ENCODE measurements at places on chromosomes 2 and 18.

DNA sequence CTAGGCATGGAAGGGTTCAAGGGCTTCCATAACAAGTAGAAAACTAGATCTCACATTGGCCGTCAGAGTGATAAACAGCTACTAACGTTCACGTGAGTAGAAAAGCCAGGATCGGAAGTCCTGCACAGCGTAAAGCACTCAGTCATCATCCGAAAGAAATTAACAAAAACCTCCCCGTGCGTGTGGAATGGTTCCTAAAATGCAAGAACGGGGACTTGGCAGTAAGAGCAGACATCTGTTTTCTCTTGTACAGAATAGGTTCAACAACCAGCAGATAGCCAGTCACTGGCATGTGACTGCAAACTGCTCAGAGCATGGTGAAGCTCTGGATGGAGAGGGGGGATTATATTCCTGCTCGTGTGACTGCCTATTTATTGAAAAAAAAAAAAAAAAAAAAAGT lies 106.9 kb upstream of the ITGB6 start:
- H3K36me3 ChIP-seq = peaks cover 52% of the 10 kb centered on the region
- H3K4me1 ChIP-seq = no peaks in the 10 kb centered on the region
- no peak for DNase-seq
- no peaks in the 10 kb centered on the region for H3K27me3 ChIP-seq
- H3K4me3 ChIP-seq = no peak overlapping the region

- no peak for DNase-seq
- no peak overlapping the region for H3K27ac ChIP-seq
Measured at GRCh38 chr18:72456802-72457201, 87.3 kb downstream of the CBLN2 start.

GRCh38 chr2:233072838-233073237 lies 12.7 kb downstream of the INPP5D start:
- no peak overlapping the region for H3K4me3 ChIP-seq
- no peak overlapping the region for H3K27ac ChIP-seq
- H3K36me3 ChIP-seq = peaks cover 13% of the 10 kb centered on the region
- no peak for DNase-seq
- H3K27me3 ChIP-seq = no peaks in the 10 kb centered on the region

DNA sequence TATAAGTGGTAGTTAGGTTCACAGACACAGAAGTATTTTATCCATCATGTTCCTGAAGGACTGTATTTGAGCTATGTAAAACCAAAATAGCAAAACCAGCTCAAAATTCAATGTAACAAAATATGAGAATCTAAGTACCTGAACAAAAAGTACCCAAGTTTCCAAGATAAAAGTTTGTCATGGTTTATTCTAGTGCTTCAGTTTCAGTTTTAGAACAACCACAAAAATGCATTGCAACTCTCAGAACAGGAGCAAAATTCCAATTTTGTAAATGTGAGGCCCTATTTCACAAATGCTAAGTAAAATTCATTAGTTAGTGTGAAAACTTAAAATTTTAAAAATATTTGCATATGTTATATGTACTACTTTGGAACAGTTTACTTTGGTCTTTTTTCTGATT lies 5.0 kb upstream of the ALPK2 start:
- peaks cover 11% of the 10 kb centered on the region for H3K27me3 ChIP-seq
- no peak overlapping the region for H3K4me3 ChIP-seq
- H3K27ac ChIP-seq = no peak overlapping the region
- H3K36me3 ChIP-seq = no peaks in the 10 kb centered on the region
- no peaks in the 10 kb centered on the region for H3K4me1 ChIP-seq

GRCh38 chr2:157442191-157442590 lies 1.7 kb downstream of the CYTIP start:
- peaks cover 11% of the 10 kb centered on the region for H3K27me3 ChIP-seq
- no peaks in the 10 kb centered on the region for H3K36me3 ChIP-seq
- H3K4me1 ChIP-seq = no peaks in the 10 kb centered on the region
- H3K27ac ChIP-seq = no peak overlapping the region

DNA sequence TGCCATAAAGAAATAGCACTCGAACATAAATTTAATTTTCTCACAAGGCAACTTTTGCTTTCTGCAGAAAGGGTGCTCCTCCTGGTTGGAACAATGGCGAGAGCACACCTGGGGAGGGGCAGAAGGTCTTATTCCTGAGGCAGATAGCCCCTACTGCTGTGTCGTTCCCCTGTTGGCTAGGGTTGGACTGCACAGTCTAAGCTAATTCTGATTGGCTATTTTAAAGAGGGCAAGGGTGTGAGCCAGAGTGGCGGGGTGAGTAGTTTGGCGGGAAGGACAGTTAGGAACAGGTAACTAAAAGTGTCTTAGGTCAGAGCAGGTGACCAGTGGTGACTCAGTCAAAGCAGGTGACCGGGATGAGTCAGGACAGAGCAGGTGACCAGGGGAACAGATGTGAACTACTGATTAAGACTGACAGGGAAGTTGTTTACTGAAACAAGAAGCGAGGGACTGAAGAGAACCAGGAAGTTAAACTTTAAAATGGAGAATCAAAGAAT lies 49.7 kb upstream of the AGAP1 start:
- no peaks in the 10 kb centered on the region for H3K4me1 ChIP-seq
- no peak overlapping the region for H3K4me3 ChIP-seq
- H3K27me3 ChIP-seq = no peaks in the 10 kb centered on the region
- no peak overlapping the region for H3K27ac ChIP-seq

GRCh38 chr2:67790622-67791021 lies 272.2 kb downstream of the C1D start:
- no peaks in the 10 kb centered on the region for H3K4me1 ChIP-seq
- no peak overlapping the region for H3K27ac ChIP-seq
- H3K36me3 ChIP-seq = no peaks in the 10 kb centered on the region
- no peak for DNase-seq
- H3K4me3 ChIP-seq = no peak overlapping the region
